ENCODE measurements at places on chromosomes 2 and 18.

DNA sequence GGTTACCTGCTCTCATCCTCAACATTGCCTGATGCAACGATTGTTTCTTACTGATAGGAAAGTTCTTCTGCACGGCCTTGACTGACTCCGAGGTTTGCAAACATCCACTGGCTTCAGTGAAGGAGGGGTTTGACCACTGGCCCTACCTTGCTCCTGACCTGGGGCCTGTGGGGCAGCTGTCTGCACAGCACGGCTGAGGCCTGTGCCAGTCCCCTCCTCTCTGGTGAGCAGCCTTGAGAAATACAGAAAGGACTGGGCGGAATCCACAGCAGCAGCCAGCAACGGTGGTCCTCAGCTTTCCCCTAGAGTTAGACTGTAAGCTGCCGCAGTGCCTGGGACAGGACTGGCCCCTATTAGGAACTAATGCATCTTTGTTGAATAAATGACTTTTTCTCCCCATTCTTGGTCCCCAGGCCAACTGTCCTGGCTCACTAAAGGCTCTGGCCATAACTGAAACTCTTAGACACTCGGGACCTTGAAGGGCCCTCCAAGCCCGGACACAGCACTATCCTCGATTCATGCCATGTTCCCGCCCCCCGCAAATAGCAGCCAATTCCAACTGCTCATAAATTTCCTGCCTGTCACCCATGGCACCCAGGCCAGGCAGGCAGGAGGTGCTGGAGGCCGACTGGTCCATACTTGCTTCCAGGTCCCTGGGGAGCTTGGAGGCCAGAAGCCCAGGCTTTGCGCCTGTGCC is 26.7 kb downstream of the ATOH8 start:
- DNase-seq = no peak

DNA sequence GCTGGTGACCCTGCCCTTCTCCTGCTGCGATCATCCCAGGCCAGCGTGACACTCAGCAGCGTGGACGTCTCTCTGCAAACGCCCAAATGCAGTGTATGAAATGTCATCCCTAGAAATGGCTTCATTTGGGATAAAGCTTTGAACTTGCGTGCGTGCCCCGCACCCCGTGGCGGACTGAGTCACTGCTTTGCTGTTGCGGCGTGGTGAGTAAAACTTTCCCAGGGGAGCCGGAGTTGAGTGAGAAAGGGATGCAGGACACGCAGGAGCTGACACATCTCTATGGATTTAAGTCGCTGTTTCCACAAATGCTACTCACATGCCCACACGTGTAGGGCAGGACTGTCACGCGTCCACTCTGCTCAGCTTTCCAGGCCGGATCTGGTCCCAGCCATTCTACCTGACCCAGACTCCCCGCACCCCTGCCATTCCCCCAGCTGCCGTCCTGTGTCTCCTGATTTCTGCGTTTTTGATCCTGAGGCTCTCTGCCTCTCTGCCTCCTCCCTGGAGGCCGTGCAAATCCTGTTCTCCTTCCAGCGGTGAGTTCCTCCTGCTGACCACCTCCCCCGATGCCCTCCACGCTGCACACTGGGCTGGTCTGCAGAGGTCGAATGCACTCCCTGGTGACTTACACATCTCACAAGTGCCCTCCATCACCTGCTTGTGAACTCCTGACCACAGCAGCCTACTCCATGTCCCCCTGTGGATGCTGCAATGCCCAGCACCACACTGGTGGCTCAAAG is 88.9 kb downstream of the MBP start:
- no peak for DNase-seq

- no peak for DNase-seq
Observed at GRCh38 chr2:133599811-133600210, 31.5 kb upstream of the NCKAP5 start.

GRCh38 chr18:59008302-59008974 is 131.2 kb upstream of the SEC11C start:
- DNase-seq = no peak

GRCh38 chr2:128498589-128498988 is 179.9 kb upstream of the HS6ST1 start:
- no peak for DNase-seq

- DNase-seq = no peak
Observed at GRCh38 chr2:48767330-48767729, 11.8 kb upstream of the LHCGR start.

DNA sequence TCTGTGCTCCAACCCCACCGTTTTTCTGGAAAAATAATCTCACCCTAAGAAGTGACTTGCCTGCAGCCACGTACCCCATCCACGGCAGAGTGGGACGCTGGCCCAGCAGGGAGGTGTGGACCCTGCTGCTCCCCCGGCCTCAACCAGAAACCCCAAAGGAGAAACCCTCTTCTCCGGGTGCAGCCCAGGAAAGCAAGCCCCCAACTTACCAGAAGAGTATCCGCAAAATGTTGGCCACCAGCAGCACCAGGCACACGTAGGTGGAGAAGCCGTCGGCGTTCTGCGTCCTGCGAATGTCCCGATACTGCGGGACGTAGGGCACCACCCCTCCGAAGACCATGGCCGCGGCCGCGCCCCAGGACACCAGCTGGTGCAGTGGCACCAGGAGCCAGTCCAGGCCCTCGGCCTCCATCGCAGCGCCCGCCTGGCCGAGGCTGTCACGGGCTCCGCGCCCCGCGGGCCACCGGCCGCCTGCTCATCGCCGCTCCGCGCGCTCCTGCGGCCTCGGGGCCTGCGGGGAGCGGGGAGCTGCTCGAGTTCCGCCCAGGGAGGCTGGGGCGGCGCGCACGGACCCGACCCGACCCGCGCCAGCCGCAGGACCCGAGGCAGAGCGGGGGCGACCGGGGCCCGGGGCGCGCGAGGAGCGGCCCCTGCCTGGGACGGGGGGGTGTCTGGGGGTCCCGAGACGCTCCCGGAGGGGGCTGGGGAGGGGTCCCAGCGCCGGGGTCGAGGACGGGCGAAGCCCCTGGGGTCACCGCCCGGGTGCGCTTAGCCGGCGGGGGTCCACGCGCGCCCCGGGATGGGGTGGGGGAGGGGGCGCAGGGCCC is 725 bp downstream of the SLC66A2 start:
- DNase-seq = no peak

- DNase-seq = no peak
Observed at GRCh38 chr2:20609349-20609994, 41.4 kb downstream of the HS1BP3 start.

GRCh38 chr2:112683550-112684414 is 37.0 kb upstream of the NT5DC4 start:
- DNase-seq = no peak

DNA sequence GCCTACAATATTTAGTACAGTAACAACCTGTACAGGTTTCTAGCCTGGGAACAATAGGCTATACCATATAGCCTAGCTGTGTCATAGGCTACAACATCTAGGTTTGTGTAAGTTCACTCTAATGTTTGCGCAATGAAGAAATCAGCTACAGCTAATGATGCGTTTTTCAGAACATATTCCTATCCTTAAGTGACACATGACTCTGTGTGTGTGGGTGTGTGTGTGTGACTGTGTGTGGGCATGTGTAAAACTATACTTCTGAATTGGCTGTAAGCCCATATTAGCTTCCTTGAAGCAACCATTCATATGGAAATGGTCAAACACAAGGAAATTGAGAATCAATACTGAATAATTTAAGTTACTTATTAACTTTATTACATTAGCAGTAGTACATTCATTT is 120.8 kb upstream of the SULT1C3 start:
- DNase-seq = no peak

- DNase-seq = no peak
Observed at GRCh38 chr2:177622521-177622920, 229.9 kb downstream of the AGPS start.

DNA sequence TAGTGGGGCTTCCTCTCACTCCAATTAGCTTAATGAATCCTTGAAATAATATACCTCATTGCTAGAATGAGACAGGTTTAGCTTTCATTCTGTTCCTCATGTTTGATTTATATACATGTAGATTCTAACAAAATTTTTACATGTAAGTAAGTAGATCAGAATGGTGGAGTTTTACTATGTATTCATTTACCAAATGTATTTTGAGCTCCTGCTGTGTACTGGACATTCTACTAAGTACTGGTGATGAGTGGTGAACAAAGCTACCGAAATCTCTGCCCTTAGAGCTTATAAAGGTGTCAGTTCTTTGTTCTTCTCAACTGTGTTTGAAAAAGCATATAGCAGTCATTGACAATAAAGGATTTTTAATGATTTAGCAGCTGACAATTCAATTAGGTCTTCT is 19.7 kb downstream of the MTA3 start:
- DNase-seq = no peak

- no peak for DNase-seq
Observed at GRCh38 chr2:201827621-201828020, 21.3 kb downstream of the CDK15 start.

DNA sequence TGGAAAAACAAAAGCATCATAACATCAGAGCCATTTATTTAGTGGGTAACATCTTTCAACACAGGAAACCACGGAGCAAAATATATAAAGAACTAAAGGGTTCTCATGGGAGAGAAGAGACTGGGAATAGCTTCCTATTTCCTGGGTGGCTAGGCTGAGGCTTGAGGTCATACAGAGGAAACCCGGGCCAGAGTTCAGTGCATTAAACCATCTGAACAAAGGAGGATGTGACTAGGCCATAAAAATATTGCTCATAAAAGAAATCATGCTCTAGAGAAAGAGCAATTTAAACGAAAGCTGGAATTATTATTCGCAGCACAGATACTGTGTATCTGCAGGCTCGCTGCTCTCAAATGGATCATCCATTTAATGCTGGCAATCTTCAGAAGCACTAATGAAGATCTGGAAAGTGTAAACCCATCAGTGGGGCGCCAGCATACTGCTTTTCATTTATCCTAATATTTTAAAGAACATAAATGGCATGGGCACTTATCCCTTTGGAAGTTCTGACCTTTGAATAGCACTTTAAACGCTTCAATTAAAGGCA is 83.3 kb downstream of the GALNT14 start:
- no peak for DNase-seq

- no peak for DNase-seq
Observed at GRCh38 chr18:58364876-58365528, 263.9 kb downstream of the ALPK2 start.

DNA sequence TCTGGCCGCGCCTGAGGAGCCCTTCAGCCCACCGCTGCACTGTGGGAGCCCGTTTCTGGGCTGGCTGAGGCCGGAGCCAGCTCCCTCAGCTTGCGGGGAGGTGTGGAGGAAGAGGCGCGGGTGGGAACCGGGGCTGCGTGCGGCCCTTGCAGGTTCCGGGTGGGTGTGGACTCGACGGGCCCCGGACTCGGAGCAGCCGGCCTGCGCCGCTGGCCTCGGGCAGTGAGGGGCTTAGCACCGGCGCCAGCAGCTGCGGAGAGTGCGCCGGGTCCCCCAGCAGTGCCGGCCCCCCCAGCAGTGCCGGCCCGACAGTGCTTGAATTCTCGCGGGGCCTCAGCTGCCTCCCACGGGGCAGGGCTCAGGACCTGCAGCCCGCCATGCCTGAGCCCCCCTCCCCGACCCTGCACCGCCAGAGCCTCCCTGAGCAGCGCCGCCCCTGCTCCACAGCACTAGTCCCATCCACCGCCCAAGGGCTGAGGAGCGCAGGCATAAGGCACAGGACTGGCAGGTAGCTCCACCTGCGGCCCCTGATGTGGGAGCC is 534.2 kb downstream of the ZNF804A start:
- no peak for DNase-seq

- DNase-seq = no peak
Observed at GRCh38 chr18:6764382-6764781, 34.9 kb downstream of the ARHGAP28 start.

GRCh38 chr2:6384341-6384740 is 481.4 kb downstream of the CMPK2 start:
- DNase-seq = no peak

DNA sequence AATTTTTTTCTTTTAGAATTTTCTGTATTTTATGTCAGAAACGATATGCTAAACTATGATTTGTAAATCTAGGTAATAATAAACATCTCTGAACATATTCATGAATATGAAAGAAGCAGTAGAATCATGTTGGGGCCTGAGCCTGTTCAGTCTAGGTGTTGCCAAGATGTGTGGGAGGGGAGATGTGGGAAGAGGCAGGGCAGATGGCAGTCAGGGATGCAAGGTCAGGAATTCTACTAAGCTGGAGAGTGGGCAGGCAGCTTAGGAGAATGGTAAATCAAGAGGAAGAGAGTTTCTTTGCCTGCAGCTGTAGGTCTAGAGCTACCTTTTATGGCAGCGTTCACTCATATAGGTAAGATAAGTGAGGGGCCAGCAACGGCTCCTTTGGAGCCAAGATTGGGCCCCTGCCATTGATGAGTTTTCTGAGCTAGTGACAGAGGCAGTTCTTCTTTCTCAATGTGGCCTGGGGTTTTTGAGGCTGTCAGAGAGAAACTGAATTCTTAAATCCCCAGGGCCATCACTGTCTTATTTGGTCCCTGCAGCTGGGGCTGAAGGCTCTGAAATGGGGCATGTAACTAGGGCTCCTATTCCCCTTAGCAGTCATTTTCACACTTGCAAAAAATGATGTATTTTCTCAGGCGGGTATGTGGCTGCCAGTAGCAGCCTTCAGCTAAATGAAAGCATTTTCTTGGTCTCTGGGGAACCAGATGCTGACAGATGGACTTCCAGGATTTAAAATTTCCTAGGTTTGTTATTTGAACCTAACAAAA is 232.8 kb downstream of the PIK3C3 start:
- no peak for DNase-seq

- DNase-seq = peak; percentile 62
Observed at GRCh38 chr2:162221064-162221463, 22.2 kb downstream of the FAP start.

GRCh38 chr18:2526329-2526728 is 45.0 kb downstream of the METTL4 start:
- DNase-seq = no peak

DNA sequence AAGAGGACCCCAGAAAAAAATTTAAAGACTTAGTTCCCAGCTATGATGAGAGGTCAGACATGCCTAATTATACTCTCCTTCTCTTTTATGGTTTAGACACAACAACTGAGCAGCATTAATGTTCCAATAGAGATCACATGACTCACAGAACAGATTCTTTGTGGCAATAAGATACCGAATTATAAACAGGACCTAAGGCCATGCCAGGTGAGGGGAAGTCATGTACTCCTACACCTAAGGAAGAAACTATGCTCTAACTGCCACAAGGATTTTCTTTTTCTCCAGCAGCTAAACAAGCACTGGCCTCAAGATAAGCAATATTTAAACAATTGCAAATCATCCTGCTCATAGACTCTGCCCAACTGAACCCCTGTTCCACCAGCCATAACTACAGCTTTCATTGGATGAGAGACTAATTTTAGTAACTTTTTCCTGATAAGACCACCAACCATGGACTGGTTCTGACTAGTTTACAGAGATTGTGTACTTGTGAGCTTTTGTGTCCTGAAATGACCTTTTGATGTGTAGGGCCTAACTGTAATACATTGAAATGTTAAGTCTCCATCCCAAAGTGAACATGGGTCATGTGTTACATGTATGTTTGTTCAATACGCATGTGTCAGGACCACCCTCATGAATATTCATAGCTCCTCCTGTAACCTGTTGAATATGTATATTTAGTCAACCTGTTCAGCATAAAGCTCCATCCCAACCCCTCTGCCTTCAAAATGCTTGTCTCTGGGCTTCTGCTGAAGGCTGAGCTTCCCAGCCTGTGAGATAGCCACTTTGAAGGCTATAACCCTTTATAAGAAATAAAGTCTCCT is 21.6 kb upstream of the NFE2L2 start:
- no peak for DNase-seq

GRCh38 chr2:71801556-71801955 is 346.1 kb downstream of the CYP26B1 start:
- DNase-seq = no peak
